Kidney (tissue), 22 donors: ENCODE measurements at places on chromosomes 12 and 14.

DNA sequence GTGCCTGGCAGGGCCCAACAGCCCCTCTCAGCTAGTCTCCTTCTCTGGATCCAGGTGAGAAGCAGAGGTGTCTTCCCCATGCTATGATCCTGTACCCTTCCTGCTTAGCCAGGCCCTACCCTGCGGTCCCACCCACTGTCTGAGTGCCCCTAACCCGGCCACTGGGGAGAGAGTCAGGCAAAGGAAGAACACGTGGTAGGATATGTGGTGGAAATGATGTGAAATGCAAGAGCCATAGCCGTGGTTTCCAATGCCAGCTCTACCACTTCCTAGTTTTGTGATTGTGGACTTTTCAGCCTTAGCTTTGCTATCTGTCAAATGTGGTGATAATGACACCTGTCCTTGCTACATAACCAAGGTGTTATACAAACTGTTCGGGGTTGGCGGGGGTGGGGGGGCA, 15.8 kb downstream of the KRT2 start:
- no peaks in the 10 kb centered on the region for H3K27me3 ChIP-seq
- H3K27ac ChIP-seq, result no peak overlapping the region
- no peaks in the 10 kb centered on the region for H3K36me3 ChIP-seq
- H3K4me3 ChIP-seq, result no peak overlapping the region
- no peaks in the 10 kb centered on the region for H3K4me1 ChIP-seq
- DNase-seq, result peak; percentile 5

GRCh38 chr12:57813111-57813970, 5.2 kb downstream of the AVIL start:
- H3K4me3 ChIP-seq, result no peak overlapping the region
- DNase-seq, result no peak
- peaks cover 16% of the 10 kb centered on the region for H3K4me1 ChIP-seq
- peaks cover 8% of the 10 kb centered on the region for H3K36me3 ChIP-seq

- no peak for DNase-seq
- H3K36me3 ChIP-seq, result no peaks in the 10 kb centered on the region
- peak overlapping the region; percentile 41 for H3K27ac ChIP-seq
- no peak overlapping the region for H3K4me3 ChIP-seq
Observed at GRCh38 chr12:76916170-76916540, 37.3 kb upstream of the CSRP2 start.

GRCh38 chr12:49344486-49345050, 2.1 kb upstream of the DNAJC22 start:
- no peaks in the 10 kb centered on the region for H3K27me3 ChIP-seq
- H3K4me3 ChIP-seq, result no peak overlapping the region
- no peak for DNase-seq
- H3K36me3 ChIP-seq, result no peaks in the 10 kb centered on the region
- peaks cover 3% of the 10 kb centered on the region for H3K4me1 ChIP-seq
- H3K27ac ChIP-seq, result no peak overlapping the region
